Natural killer cell treated with Interleukin-12 subunit alpha and Interleukin-12 subunit beta and Interleukin-15 and Interleukin-18, amount 100 ng/mL, for 72 hours (primary cell): ENCODE measurements at places on chromosomes 7 and 10. TPM values are rescaled to one million over a fixed set of nuclear protein-coding genes. Genes with fewer than 3 reads are reported as not detected.
A peak's percentile ranks its signal among the peaks of the same experiment; 100 is the strongest.

Gene TMEM140
- 17.4 TPM for total RNA-seq

Gene LIPN
- total RNA-seq, result not detected

Gene OPN1SW
- not detected for total RNA-seq

Gene TMEM178B
- 9.0 TPM for total RNA-seq

Gene CCL24
- 0.90 TPM for total RNA-seq

Gene IFIT2
- 1.5 TPM for total RNA-seq

Gene SPDYE3
- total RNA-seq, result not detected

Gene POU6F2
- total RNA-seq, result 0.28 TPM

Gene MMP21
- total RNA-seq, result 0.14 TPM

- peak; percentile 62 for DNase-seq
Observed at GRCh38 chr7:73647725-73648592, 19.7 kb upstream of the VPS37D start.

- no peak for DNase-seq
Observed at GRCh38 chr10:77907462-77907861, 19.1 kb downstream of the DLG5 start.

- DNase-seq, result peak; percentile 68
Observed at GRCh38 chr10:96789571-96790108, 42.5 kb upstream of the LCOR start.

DNA sequence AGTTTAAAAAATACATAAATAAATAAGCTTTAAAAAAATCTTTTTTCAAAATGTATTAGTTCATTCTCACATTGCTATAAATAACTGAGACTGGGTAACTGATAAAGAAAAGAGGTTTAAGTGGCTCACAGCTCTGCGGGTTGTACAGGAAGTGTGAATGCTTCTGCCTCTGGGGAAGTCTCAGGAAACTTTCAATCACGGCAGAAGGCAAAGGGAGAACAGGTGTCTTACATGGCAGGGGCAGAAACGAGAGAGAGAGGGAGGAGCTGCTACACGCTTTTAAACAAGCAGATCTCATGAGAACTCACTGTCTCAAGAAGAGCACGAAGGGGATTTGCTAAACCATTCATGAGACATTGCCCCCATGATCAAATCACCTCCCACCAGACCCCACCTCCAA, 114.6 kb downstream of the DNAJC1 start:
- no peak for DNase-seq

GRCh38 chr10:70055550-70055949, 2.9 kb downstream of the MACROH2A2 start:
- DNase-seq, result no peak

- DNase-seq, result no peak
Observed at GRCh38 chr10:76211691-76212090, 780.3 kb downstream of the LRMDA start.

DNA sequence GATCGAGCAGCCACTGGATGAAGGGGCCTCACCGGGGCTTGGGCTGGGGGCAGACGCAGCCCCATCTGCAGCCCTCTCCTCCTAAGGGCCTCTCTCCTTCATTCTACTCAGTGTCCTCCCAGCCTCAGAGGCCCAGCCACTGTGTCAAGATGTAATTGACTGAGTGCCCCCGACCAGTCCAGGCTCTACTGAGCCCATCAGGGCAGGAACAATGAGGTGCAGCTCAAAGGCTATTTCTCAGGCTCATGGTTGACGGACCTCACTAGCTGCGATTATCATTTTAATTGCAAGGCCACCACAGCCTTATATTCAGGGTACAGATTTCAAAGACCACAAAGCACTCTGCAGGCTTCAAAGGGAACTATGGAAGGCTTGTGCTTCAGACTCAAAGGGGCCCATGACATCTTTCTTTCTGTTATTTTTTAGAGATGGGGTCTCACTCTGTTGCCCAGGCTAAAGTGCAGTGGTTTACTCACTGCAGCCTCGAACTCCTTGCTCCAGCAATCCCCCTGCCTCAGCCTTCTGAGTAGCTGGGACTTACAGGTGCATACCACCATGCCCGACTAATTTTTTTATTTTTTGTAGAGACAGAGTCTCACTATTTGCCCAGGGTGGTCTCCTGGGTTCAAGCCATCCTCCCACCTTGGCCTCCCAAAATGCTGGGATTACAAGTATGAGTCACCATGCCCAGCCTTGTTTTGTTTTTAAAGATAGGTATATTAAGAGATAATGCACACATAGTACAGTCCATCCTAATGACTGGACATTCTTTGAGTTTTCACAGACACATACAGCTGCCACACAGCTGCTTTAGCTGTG, 23.7 kb downstream of the SLC29A3 start:
- no peak for DNase-seq

GRCh38 chr7:155732286-155732685, 80.0 kb downstream of the SHH start:
- no peak for DNase-seq

GRCh38 chr7:138194567-138194966, 118.3 kb downstream of the AKR1D1 start:
- no peak for DNase-seq

- DNase-seq, result no peak
Observed at GRCh38 chr10:109823196-109823595, 100.1 kb downstream of the XPNPEP1 start.

- DNase-seq, result no peak
Observed at GRCh38 chr10:94006591-94007550, 13.1 kb downstream of the PLCE1 start.

DNA sequence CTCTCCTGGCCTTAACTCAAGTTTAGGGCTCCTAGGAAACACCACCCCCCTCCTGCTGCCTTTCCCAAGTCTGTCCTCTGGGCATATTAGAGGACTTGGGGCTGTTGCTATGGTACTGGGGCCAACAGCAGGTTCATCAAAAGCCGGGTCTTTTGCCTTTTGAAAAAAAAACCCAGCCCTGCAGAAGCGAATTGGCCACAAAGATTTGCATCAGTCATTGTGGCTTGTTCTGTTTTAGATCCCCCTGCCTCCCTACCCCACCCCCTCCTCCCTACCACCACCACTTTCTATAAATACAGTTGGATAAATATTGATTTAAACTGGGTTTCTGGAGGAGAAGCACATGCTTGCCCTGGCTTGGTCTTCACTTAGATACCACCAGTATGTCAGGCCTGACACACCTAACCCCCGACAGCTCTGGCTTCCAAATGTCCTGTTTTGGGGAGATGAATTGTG, 7.0 kb downstream of the MXI1 start:
- DNase-seq, result no peak

- no peak for DNase-seq
Observed at GRCh38 chr10:29372920-29373319, 84.0 kb downstream of the LYZL1 start.

DNA sequence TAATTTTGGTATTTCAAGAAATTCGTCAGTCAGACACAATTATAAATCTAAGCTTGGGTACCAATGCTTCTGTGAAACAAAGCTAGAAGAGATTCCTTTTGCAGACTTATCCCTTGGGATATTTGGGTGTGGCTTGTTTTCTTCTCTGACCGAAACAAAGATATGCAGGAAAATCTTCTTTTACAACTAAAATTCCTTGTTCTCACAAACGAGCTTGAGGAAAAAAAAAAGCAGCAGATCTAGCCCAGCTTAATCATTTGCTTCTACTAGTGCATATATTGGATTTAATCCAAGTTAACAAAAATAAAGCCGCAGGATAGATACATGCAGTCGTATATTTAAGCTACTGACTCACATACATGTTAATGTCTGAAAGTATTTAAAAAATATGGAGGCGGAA, 104.2 kb downstream of the PRTFDC1 start:
- no peak for DNase-seq

DNA sequence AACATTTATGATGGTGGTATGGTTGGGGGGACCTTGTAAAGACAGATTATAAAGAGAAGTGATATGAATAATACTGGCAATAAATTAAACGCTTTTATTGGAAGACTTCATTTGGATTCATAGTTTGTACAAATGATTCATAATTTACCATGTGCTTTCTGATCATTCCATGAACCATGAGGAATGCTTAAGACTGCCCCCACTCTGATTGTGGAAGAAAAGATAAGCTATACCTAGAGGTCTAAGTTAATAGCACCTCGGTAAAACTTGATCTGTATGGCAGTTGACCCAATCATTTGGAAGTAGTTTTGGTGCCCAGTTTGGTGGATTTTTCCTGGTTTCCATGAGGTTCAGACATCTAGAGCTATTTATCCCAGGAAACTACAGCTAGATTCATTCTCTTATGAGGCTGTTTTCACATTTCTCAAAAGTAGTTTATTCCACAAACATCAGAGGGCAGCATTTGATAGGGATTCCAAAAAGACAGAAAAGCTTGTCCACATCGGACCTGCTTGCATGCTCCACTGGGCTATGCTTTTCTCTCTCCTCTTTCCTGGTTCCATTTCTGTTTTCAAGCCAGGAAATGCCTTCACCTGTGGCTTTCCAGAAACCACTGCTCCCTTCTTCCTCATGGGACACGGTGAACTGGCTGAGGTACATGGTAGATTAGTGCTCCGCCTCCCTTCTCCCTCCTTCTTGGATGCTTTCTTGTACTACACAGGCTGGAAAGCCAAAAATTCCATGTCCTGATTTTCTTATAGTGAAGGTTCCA, 29.2 kb downstream of the TFAM start:
- DNase-seq, result no peak

DNA sequence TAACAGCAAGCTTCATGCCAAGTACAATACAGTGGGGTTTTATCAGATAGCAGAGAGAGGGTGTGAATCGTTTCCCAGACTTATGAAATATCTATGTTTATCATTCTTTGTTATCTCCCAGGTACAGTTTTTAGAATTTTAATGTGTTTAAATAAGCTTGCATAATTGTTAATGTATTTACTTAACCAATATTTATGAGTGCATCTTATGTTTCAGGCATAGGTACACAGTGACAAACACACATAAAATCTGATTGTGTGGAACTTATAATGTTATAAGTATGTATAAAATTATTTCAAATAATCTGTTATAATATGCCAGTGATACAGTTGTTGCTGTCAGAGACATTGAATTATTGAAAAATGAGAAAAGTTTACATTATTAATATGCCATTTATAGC, 1011.4 kb upstream of the C7orf33 start:
- no peak for DNase-seq

GRCh38 chr10:12839941-12840611, 161.4 kb downstream of the CCDC3 start:
- no peak for DNase-seq
